Stimulated activated CD8-positive, alpha-beta memory T cell treated with anti-CD3 and anti-CD28 coated beads, Interleukin-2, amount 100 ng/mL, for 48 hours (primary cell): ENCODE measurements at places on chromosomes 12 and 14.

DNA sequence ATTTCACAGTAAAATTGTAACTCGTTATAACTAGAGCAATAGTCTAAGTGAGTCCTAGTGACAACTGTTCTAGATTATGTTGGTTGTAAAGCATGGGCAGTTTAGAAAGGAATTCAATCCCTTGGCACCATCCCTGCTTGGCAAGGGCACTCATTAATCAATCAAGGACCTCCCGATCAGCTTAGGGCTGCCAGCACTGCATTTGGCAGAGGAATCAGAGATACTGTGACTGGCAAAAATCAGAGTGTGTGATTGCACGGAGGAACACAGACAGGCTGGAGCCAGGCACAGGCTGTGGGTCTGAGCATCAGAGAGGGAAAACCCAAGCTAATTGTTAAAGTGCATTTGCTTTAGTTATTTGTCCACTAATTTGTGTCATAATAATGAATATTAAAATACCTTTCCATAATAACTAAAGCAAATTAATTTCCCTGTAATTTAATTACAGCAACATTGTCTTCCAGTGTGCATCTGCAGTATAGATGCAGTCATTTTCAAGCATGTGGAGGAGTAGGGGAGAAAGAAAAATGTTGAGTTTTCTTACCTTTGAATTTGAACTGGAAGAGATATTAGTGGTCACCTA lies 3.2 kb upstream of the EGLN3 start:
- no peak for DNase-seq

DNA sequence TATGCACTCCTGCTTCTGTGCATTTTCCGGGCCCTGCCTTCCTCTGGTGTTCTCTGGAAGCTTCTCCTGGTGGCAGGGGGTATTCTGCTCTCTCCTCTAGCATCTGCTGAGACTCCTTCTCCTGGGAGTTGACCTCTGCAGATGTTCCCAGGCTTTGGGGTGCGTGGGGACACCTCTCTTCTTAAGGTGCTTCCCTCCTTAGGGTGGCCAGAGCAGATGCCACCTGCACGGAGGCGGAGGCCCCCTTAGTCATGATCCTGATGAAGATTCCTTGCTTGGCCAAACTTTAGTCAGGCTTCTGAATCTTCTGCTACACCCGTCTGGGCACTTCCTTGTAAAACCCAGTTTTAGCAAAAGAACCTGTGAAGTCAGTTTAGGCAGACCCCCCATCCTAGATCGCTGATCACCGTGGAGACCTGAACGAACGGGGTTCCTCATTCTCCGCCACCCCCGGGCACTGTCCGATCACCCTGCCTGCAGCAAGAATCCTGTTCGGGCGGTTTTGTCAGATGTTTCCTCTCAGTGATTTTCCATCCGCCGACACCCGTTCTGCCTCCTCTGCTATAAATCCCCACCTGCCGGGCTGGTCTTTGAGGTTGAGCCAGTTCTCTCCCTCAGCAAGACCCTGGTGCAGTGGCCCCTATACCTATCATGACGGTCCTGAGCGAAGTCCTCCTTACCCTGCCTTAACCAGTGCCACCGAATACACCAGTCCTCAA lies 111.9 kb downstream of the CALM1 start:
- no peak for DNase-seq

GRCh38 chr14:103056322-103057027 lies 874 bp downstream of the CDC42BPB start:
- no peak for DNase-seq

GRCh38 chr12:130090542-130090941 lies 71.7 kb upstream of the FZD10 start:
- DNase-seq: no peak

- DNase-seq: no peak
Observed at GRCh38 chr14:23604675-23605170, 26.1 kb upstream of the JPH4 start.

DNA sequence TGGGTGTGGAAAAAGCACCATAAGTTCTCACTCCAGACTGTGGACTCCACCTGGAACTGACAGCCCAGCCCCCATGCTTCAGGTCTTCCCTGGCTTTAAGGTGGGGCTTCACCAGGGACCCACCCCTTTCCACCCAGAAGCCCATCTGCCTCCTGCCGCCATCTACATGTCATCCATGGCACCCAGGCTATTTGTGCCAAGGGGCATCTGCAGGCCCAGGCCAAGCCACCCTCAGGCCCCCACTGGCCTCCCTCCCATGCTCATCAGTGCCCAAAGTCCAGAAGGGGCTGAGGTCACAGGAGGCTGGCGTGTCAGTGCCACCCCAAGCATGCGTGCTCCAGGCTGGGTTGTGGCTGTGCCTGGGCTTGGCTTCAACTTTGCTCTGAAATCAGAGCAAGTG lies 212.2 kb upstream of the DIO3 start:
- DNase-seq: no peak

DNA sequence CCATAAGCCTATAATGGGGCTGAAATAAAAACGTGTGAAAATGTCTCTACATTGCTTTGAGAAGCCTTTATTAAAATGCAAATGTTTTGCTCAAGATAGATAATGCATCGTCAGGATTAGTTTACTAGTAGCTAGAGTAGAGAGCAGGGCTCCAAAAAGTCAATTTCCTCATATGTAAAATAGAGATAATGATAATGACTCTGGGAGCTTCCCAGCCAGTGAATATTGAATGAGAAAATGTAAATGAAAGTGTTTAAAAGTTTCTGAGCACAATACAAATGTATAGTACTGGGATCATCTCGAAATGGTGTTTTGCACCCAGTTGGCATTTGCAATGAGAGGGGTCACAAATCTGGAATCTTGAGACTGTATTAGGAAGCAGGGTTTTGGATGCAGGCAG lies 135.3 kb downstream of the OTOGL start:
- DNase-seq: no peak

GRCh38 chr12:116382686-116383530 lies 105.4 kb upstream of the MED13L start:
- no peak for DNase-seq

DNA sequence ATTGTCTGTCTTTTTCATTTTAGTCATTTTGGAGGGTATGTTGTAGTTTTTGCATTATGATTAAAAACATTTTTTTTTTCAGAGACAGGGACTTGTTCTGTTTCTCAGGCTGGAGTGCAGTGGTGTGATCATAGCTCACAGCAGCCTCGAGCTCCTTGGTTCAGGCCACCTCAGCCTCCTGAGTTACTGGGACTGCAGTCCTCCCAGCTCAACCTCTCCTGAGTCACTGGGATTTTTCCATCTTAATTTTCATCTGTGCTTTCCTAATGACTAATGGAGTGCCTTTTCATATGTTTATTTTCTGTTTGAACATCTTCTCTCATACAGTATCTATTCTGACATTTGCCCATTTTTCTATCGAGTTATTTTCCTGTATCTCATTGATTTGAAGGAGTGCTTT lies 52.6 kb downstream of the DYRK2 start:
- DNase-seq: no peak

- DNase-seq: no peak
Observed at GRCh38 chr14:71103662-71104484, 196.6 kb downstream of the PCNX1 start.

- DNase-seq: no peak
Observed at GRCh38 chr12:90456248-90456647, 498.7 kb downstream of the CCER1 start.

- no peak for DNase-seq
Observed at GRCh38 chr12:86663173-86663572, 407.0 kb upstream of the MGAT4C start.

DNA sequence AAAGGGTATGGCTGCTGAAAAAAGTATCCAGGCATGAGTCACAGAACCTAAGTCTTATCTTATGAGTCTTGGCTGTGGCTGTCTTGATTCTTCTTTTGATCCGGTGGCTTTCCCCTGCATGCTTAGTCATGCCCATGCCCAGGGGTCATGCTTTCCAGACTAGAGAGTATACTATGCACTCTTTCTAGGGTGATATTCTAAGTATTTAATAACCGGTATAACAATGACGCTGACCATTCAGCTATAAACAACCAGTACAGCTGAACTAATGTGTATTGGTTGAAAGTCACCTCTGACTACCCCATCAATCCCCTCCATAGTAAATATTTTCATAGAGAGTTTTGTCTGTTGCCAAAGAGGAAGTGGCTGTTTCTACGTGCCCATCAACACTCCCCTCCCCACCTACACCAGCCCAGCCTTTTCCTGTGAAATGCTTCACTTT lies 34.7 kb upstream of the NRXN3 start:
- no peak for DNase-seq

DNA sequence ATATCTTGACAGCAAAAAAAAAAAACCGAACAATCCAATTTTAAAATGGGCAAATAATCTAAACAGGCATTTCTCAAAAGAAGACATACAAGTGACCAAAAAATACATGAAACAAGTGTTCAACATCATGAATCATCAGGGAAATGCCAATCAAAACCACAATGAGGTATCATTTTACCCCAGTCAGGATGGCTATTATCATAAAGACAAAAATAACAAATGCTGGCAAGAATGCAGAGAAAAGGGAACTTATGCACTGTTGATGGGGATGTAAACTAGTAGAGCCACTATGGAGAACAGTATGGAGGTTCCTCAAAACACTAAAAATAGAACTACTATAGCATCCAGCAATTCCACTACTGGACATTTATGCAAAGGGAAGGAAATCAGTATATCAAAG lies 448.2 kb downstream of the RGS6 start:
- no peak for DNase-seq

DNA sequence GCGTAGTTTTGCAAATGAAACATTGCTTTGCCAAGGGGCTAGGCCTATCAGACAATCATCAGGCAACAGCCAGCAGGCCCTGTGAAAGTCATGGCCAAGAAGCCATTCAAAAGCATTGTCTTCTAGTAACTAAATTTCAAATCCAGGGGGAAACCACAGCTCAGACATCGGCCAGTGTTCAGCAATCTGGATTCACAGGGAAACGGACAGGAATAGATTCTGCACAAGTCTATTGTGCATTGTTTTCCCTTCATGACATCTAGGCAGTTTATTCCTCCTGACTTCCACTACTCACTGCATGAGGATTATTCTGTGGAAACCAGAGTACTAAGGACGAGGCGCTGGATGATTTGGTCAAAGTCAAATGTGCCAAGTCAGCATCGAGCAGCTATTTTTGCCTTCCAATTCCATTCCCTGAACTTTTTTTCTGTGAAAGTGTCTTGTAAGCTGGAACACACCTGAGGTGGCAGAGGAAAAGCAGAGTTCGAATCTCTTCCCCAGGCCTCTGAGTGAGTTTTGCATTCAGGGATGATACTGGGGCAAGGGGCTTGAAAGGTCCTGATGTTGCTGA lies 75.4 kb downstream of the VCPKMT start:
- DNase-seq: no peak
